ENCODE measurements at places on chromosomes 3 and 15.

- DNase-seq: no peak
Measured at GRCh38 chr3:72126441-72127223, 341.7 kb upstream of the PROK2 start.

- DNase-seq: no peak
Measured at GRCh38 chr15:89654301-89654761, 936 bp downstream of the KIF7 start.

DNA sequence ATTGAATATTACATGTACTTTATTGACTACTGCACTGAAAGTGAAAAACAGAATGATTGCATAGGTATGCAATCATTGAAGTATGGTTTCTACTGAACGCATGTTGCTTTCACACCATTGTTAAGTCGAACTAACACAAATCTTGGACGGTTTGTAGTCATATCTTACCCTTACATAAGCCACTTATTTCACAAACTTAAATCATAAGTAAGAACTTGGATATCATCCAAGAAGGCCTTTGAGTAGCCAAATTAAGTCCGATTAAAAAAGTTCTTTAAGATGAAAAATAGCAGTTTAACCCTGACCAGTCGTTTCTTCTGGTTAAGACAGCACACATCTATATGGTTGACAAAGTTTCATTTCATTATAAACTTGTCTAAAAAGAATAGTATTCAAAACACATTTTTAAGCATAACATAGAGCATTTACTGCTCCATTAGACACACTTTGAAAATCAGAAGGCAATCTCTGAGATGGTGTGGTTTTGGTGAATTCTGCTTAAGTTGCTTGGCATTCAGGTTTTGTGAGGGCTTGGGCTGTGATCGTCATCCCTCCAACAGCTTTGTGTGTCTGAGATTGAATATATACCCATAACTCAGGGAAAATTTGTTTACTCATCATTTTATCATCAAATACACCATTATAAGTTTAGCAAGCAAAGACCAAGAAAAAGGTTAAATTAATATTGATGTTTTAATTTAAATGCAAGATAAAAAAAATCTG is 92.2 kb downstream of the NFKBIZ start:
- DNase-seq: no peak

- DNase-seq: no peak
Measured at GRCh38 chr3:53109891-53110771, 20.1 kb downstream of the RFT1 start.

DNA sequence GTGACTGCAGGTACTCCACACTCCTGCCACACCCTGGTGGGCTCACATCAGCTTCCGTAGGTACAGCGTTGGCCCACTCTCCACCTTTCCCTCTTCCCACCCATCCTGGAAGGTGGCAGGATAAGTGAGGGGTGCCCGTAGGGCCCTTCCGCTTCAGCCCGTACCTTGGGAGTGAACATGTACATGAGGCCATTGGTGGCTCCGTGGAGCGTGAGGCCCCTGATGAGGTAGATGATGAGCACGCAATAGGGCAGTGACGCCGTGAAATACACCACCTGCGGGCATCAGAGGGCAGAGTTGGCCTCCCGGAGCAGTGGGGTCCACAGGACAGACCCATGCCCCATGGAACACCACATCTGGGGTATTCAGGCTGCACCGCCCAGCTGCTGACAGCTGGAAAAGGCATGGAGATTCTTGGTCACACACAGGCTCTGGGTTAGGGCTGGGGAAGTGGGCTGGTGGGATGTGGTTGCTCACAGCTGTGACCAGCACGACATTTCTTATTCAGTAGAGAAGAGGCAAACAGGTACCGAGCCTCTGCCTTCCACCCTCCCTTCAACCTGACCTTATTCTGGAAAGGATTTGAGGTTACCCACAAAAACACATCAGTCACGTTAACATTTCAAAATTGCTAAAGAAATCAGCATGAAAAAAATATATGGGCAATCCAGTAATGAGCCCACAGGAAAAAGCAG is 23.8 kb downstream of the SLC6A20 start:
- peak; percentile 23 for DNase-seq

- DNase-seq: no peak
Measured at GRCh38 chr3:32373276-32373675, 18.4 kb upstream of the CMTM7 start.

DNA sequence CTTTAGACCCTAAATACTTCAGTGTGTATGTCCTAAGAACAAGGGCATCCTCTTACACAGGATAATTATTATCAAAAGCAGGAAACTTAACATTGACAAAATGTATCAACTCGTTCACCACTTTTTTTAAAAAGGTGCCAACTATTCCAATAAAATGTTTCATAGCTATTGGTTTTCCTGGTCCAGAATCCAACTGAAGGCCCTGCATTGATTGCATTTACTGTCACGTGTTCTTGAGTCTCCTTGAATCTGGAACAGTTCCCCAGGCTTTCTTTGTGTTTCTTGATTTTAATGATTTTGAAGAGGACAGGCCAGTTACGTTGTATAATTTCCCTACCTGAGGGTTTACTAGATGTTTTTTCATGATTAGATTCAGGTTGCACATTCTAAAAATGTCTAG is 94.6 kb upstream of the ARHGEF3 start:
- no peak for DNase-seq

DNA sequence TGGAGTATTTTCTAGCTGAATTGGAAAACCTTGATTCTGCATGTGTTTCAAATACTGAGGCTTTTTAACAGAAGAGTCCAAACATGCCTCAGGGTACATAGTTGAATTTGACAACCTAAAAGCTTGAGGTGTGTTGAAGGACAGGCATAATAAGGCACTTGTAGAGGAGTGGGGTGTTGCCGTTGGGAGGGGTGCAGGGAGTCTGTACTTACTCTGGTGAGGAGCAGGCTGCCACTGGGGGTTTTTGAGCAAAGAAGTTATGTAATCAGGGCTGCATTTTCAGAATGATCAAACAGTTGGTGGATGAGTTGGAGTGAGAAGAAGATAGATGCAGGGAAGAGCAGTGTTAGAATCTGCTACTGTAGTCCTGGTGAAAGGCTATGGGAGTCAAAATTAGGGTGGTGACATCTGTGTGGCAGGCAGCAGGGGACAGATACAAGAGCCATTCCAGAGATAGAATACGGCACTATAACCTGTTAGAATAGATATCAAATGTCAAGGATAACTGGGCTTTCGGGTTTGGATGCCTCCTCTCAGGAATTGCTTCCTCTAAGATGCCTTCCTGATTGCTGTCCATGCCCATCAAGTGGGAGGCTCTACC is 161.6 kb downstream of the GHSR start:
- no peak for DNase-seq

GRCh38 chr15:59595434-59595915 is 16.1 kb upstream of the GCNT3 start:
- no peak for DNase-seq

GRCh38 chr3:12558706-12559105 is 1.8 kb downstream of the MKRN2 start:
- no peak for DNase-seq

GRCh38 chr15:34652726-34653033 is 69.2 kb upstream of the GOLGA8B start:
- DNase-seq: no peak

GRCh38 chr3:127903611-127904375 is 11.2 kb upstream of the KBTBD12 start:
- DNase-seq: no peak

DNA sequence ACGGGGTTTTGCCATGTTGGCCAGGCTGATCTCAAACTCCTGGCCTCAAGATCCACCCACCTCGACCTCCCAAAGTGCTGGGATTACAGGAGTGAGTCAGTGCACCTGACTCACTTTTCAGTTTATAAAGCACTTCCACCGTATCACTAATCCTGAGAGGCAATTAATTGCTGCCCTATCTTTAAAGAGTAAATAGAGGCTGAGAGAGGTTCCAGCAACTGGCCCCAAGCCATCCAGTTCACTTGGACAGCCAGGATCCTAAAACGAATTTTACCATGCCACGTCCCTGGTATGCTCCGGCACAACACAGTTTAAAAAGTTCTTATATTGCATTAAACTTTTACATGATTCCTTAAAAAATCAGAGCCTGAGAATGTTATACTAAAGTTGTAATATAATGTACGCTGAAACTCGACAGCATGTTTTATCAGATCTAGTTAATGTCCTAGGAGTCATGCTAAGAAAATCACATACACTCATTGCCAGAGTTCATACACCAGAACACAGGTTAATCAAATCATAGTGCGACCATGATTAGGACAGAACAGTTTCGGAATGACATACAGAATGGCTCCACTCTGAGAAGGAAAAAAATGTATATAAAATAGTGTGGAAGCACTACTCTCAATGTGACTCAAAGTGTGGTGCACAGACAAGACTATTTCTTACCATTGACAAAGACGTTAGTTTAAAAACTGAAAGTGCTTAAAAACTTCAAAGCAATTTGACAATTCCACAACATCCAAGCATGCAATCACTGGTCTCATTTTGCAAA is 125.4 kb downstream of the ULK4 start:
- DNase-seq: peak; percentile 19

- DNase-seq: no peak
Measured at GRCh38 chr3:105958237-105959000, 89.6 kb upstream of the CBLB start.

DNA sequence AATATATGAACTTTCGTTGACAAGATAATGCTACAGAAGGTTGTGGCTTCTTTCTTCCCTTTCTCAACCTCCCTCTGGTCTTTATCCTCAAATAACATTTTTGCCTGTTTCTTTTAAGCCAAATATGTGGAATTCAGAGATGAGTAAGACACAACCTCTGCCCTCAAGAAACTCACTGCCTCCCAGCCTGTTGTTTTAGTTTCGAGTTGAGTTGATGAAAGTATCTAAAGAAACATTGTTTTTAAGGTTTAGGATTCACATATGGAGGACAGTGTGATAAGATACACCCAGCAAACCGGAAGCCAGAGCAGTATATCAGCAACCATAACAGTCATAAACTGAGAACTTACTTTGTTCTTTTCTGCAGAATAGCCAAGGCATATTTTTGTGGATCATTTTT is 218.6 kb downstream of the THSD4 start:
- no peak for DNase-seq

DNA sequence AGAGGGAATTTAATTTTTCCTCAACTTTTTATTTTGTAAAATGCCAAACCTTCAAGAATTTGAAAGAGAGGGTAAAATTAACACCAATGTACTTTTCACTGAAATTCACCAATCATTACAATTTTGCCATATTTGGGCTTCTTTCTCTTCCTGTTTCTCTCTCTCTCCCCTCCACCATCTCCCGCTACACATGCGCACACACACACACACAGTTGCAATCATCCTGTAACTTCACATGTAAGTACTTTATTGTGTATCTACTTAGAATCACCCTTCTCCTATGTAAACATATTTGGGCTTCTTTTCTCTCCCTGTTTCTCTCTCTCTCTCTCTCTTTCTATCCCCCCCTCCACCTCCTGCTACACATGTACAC is 7.4 kb downstream of the ARL14 start:
- DNase-seq: no peak

DNA sequence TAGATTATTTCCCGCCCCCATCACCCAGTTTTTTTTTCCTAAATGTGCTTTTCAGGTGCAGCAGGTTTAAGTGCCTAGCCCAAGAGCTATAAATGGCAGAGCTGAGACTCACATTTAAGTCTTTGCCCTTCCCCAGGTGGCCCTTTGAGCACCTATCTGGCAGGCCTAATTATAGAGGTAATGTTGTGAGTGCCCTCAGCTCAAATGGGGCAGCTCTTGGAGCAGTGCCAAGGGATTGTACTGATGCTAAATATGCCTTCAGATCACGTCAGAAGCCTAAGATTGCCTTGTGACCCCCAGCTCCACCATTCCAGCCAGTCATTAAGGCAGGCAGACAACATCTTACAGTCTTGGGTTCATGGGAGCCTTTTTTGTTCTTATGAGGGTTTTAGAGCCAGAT is 159.5 kb downstream of the RPLP1 start:
- DNase-seq: no peak

- no peak for DNase-seq
Measured at GRCh38 chr15:89329329-89330084, 5.1 kb downstream of the POLG start.

DNA sequence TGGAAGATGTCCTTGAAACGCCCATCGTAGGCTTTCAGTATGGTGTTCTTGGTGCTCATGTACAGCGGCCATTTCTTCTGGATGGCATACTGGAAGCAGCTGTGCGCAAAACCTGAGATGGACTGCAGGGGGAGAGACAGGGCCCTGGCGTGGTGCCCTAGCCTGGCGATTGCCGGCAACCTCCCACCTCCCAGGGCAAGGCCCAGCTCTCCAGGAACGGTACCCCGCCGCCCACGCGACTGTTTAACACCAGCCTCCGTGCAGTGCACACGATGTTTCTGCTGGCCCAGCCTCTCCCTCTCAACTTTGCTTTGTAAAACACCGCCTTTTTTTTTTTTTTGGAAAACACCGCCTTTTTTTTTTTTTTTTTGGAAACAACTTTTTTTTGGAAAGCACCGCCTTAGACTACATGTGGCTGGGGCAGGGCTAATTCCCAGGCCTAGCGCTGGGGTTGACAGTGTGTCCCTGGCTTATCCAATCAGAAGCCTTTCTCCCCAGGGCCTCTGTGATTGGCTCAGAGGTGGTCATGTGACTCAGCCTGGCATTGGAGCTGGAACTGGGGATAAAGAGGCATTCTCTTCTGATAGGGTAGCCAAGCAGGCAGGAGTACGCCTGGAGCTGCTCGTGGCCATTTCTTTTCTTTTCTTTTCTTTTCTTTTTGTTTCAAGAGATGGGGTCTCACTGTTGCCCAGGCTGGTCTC is 14.7 kb downstream of the IDH2 start:
- DNase-seq: no peak

- no peak for DNase-seq
Measured at GRCh38 chr15:85825719-85826118, 31.0 kb upstream of the KLHL25 start.

DNA sequence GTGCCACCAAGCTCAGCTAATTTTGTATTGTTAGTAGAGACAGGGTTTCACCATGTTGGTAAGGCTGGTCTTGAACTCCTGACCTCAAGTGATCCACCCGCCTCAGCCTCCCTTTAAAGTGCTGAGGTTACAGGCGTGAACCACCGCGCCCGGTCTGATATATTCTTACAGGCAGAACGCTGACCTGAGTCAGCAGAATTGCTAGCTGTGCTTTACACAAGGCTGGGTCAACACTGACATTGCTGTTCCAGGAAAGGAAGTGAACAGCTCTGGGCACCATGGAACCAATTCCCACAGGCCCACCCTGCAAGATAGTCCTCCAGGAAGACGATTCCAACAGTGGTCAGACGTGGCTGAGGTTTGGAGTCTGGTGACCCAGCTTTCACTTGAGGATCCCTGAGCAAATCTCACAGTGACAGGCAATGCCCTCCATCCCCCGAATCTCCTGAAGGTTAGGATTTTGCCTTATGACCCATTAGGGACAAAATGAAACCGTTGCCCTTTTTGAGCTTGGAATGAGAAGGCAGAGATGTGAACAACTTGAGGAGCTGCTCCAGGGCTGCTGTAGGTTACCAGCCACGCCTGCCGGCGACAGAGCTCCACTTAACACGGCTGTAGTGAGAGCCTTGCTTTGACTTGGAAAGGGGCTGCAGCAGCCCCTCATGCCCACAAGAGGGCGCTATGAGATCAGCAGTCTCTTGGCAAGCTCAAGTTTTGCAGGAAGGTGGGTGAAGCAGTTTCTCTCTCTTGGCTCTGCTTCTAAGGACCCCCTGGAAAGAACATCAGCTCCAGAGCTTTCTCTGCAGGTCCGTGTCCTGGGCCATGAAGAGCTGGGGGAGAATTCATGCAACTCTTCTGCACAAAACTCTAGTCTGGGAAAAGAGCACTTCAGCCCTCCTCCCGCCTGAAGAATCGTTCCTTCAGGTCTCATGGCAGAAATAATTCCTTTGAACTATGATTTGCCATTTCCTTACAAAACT is 74.1 kb downstream of the SENP2 start:
- DNase-seq: peak; percentile 45
